Lung (tissue), 17 donors: ENCODE measurements at places on chromosomes 2 and 18.

GRCh38 chr18:58088691-58089065 lies 44.7 kb downstream of the NEDD4L start:
- no peak overlapping the region for H3K4me3 ChIP-seq
- peak; percentile 25 for DNase-seq

DNA sequence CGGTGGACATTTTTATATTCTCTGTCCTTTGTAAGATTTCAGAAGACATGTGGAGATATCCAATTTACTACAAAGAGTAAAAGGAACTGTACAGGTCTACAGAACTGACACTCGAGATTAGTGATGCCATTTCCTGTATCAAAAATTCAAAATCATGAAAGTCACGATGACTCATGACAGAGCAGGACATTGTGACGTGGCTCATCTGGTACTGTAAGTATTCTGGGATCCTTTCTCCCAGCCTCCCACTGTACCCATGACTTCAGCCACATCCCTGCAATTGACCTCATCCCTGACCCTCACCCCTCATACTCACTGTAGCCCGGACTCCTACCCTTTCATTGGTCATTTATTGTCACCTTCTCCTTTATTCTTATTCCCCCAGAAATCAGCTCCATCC lies 736.5 kb downstream of the EPHA4 start:
- no peak for DNase-seq
- H3K27me3 ChIP-seq, result no peaks in the 10 kb centered on the region
- H3K36me3 ChIP-seq, result no peaks in the 10 kb centered on the region
- H3K27ac ChIP-seq, result no peak overlapping the region
- no peak overlapping the region for H3K4me3 ChIP-seq
- no peaks in the 10 kb centered on the region for H3K4me1 ChIP-seq

GRCh38 chr18:9285604-9286003 lies 49.0 kb upstream of the TWSG1 start:
- H3K36me3 ChIP-seq, result peaks cover 3% of the 10 kb centered on the region
- H3K27ac ChIP-seq, result no peak overlapping the region
- H3K4me3 ChIP-seq, result no peak overlapping the region
- DNase-seq, result no peak

DNA sequence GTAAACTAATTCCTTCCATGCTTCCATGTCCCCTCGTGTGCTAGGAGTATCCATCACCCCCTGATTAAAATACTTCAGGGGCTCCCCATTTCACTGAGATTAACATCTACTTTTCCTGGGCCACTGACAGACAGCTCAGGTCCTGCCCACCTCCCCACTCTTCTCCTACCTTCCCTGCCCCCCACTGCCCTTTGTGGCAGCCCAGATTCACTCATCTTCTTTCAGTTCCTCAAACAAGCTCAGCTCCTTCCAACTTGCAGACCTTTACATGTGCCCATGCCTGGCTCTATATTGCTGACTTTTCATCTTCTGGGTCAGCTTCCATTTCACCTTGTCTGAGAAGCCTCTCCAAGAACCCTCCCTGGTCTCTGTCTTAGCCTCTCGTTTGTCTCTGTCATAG lies 12.0 kb downstream of the RUFY4 start:
- H3K36me3 ChIP-seq, result no peaks in the 10 kb centered on the region
- no peak overlapping the region for H3K4me3 ChIP-seq
- no peak overlapping the region for H3K27ac ChIP-seq
- H3K27me3 ChIP-seq, result no peaks in the 10 kb centered on the region
